ENCODE measurements at places on chromosomes 3 and 15.

- DNase-seq = no peak
Observed at GRCh38 chr15:65085207-65085753, 8.7 kb downstream of the KBTBD13 start.

DNA sequence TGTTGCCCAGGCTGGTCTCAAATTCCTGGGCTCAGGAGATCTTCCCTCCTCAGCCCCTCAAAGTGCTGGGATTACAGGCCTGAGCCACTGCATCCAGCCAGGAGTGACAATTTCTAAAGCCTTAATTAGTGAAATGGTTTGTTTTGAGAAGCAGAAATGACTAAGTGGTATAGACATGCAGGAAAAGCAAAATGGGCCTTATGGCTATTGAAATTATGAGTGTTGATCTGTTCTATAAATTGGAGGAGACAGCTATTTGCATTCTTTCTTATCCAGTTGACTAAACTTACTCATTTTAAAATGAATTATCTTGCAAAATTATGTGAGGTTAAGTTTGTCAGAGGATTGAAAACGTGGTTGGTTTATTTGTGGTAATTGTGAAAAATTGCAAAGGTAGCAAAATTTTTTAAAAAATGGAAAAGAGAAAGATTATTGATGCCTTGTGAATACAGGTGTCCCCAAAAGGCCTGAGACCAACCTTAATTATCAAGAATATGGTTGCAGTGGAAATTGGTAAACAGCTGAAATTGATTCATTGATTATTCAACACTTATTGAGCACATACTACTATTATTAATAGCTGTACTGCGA lies 7.9 kb downstream of the RAP2B start:
- no peak for DNase-seq

DNA sequence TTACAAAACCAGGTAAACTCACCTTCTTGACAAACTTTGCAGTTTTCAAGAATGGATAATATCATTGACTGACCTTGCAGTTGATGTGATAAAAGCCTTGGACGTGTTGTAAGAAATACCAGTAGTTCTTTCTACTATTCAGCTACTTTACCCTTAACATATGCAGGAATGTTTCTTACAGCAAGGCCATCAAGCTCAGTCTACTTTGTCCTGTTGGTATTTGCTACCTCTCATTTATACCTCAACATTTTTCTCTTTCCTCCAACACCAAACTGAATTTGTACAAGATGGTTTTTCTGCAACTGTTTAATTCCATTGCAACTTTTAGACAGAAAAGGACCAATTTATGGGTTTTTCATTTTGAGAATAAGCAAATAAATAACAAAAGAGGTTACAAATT lies 147.4 kb upstream of the BCHE start:
- no peak for DNase-seq

- DNase-seq = no peak
Observed at GRCh38 chr15:70264738-70265465, 167.2 kb upstream of the TLE3 start.

- no peak for DNase-seq
Observed at GRCh38 chr3:127349501-127350171, 61.8 kb upstream of the PRR20G start.

GRCh38 chr3:57746156-57747010 lies 9.7 kb upstream of the SLMAP start:
- no peak for DNase-seq

- DNase-seq = no peak
Observed at GRCh38 chr3:35651426-35651825, 12.1 kb downstream of the ARPP21 start.

DNA sequence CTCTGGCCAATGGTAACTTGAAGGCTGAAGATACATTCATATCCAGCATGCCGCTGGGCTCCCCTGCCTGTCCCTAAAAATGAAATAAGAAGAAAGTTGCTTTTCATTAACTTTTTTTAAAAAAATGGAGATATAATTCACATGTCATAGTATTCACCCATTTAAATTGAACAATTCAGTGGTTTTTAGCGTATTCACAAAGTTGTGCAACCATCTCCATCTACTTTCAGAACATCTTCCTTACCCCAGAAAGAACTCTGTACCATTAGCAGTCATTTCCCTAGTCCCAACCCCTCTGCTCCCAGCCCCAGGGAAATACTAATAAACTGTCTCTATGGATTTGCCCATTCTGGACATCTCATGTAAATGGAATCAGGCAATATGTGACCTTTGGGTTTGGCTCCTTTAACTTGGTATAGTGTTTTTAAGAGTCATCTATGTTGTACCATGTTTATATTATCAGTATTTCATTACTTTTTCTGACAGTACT lies 55.8 kb upstream of the GATM start:
- DNase-seq = no peak

Data from HuH-7 (cell line).